ENCODE measurements at places on chromosomes 13 and 19.

DNA sequence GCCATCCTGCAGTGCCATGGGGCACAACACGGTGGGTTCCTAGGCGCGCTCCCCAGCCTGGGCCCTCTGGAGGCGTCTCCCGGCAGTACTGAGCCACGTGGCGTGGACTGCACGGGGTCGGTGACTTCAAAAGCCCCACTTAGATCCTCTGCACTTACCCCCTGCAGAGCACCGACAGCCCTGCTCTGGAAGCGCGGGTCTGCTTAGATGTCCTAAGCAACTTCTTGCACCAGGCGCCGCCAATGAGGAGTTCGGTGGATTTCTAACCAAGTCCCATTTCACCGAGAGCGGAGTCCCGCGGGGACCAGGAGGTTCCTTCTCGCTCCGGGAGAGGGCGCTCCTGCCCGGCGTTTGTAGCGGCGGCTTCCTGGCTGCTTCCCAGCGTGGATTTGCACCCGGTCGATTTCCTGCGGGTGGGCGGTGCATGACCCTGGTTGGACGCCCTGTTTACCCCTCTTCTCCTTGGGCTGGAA is 25.2 kb upstream of the ZNF845 start:
- DNase-seq, result no peak

DNA sequence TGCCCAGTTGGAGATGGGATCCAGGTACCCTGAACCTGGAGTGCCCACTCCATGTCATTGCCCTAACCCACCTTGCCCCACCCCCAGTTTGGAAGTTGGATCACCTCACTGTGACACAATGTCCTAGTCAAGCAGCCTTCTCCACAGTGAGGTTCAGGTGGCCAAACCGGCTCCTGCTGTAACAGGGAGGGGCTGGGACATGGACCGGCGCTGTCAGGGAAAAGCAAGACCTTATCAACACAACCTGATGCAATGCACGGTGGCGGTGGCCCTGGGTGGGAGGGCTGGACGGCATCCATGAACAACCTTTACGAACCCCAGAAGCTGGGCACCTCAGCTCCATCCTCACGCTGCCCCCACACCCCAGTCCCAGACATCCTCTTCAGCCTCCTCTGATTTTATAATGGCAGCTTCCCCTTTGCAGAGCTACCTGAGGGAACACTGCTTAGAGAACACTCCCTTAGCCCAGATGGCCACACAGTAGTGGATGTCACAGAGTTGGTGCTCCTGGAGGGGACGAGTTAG is 1.6 kb upstream of the KRTDAP start:
- no peak for DNase-seq

GRCh38 chr19:53908106-53908934 is 758 bp upstream of the CACNG7 start:
- no peak for DNase-seq

GRCh38 chr13:26760832-26761582 is 421 bp upstream of the GPR12 start:
- DNase-seq, result no peak

GRCh38 chr19:3047496-3048189 is 14.7 kb downstream of the TLE5 start:
- no peak for DNase-seq

DNA sequence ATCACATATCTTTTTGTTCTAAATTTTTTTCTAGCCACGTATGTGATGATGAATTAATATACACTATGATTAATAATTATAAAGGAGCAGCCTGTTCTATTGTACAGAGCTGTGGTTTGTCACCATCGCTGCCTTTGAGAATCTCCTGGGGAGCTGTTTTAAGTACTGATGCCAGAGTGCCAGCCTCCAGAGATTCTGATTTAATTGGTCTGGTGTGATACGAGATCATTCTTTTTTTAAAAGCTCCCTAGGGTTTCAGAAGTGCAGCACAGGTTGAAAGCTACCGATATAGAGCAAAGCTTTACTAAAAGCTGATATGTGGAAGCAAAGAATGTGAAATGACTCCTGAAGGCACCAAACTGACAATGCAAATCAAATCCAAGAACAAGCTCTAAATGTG is 314.7 kb downstream of the ITGBL1 start:
- no peak for DNase-seq

GRCh38 chr13:26509491-26509890 is 48.0 kb upstream of the WASF3 start:
- DNase-seq, result no peak

GRCh38 chr19:5048091-5048726 is 79.3 kb downstream of the KDM4B start:
- no peak for DNase-seq

GRCh38 chr13:97339988-97340749 is 93.8 kb upstream of the RAP2A start:
- no peak for DNase-seq

GRCh38 chr19:13090511-13091231 is 12.0 kb downstream of the LYL1 start:
- no peak for DNase-seq

Data from stimulated activated CD8-positive, alpha-beta memory T cell treated with anti-CD3 and anti-CD28 coated beads, Interleukin-4, amount 100 ng/mL, for 4 hours (primary cell).